ENCODE measurements at places on chromosomes 3 and 15.

- DNase-seq = peak; percentile 73
These were observed 872 bp downstream of the DLEC1 start for GRCh38 chr3:38039899-38040261.

- no peak for DNase-seq
These were observed 539.3 kb downstream of the SQOR start for GRCh38 chr15:46174122-46174521.

DNA sequence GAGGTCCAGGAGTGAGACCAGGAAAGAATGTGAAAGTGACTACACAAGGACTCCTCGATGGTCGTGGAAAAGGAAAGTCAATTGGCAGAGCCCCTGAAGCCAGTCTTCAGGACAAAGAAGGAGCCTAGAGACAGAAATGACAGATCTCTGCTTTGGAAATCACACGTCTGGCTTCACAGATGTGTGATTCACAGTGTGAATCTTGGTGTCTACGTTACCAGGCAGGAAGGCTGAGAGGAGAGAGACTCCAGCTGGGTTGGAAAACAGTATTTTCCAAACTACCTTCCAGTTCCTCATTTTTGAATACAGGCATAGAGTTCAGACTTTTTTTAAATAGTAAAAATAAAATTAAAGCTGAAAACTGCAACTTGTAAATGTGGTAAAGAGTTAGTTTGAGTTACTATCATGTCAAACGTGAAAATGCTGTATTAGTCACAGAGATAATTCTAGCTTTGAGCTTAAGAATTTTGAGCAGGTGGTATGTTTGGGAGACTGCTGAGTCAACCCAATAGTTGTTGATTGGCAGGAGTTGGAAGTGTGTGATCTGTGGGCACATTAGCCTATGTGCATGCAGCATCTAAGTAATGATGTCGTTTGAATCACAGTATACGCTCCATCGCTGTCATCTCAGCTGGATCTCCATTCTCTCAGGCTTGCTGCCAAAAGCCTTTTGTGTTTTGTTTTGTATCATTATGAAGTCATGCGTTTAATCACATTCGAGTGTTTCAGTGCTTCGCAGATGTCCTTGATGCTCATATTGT lies 6.0 kb downstream of the CCR2 start:
- DNase-seq = no peak

- DNase-seq = no peak
These were observed 474.7 kb downstream of the IL5RA start for GRCh38 chr3:2635511-2635910.

- DNase-seq = no peak
These were observed 519.8 kb upstream of the GOLIM4 start for GRCh38 chr3:168615493-168616020.

DNA sequence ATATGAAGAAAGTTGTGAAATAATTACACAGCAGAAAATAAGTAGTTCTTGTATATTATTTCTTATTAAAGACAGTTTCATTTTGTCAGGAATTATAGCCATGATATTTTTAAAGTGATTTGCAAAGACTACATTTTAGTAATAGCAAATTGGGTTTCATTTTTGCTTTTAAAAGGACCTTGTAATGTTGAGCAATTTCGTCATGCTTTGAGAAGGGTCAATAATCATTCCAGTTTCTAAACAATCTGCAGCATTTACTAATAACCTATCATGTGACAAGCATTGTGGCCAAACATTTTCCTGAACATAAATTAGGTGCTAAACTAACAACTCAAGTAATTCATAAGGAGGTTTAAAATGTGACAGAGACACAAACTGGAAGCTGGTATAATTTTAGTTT lies 214.4 kb upstream of the CBLB start:
- DNase-seq = no peak

DNA sequence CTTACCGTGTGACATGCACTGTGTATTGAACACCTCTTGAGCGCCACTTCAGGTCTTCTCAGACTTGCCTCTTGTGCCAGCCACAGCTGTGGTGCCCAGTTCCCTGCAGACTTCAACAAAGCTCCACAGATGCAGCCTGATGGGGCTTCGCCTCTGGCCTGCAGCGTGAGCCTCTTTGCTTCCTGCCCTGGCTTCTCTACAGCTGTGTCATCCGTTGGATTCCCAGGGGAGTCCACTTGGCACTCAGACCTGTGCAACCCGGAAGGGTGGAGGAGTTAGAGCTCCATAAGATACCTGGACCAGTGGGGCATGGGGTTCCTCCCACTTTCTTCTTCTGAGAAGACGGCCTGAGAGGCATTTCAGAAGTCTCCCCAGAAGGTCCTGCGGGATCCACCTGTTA lies 57.7 kb upstream of the BNIP2 start:
- DNase-seq = no peak

DNA sequence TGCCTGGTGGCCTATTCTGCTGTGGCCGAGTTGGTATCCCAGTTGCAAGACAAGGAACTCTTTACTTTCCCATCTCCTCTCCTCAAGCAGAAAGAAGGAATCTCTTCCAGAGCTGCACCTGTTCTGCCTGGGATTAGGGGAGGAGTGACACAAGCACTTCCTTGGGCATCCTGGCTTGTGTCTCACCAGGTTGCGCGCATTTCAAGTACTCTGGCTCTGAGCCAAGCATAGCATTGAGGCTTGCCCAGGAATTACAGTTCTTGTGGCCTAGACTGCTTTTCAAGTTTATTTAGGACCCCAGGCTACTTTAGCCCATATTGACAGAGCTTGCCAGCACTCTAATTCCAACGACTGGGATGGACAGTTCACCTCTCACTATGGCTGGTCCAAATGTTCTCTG lies 150.5 kb downstream of the RSRC1 start:
- no peak for DNase-seq

DNA sequence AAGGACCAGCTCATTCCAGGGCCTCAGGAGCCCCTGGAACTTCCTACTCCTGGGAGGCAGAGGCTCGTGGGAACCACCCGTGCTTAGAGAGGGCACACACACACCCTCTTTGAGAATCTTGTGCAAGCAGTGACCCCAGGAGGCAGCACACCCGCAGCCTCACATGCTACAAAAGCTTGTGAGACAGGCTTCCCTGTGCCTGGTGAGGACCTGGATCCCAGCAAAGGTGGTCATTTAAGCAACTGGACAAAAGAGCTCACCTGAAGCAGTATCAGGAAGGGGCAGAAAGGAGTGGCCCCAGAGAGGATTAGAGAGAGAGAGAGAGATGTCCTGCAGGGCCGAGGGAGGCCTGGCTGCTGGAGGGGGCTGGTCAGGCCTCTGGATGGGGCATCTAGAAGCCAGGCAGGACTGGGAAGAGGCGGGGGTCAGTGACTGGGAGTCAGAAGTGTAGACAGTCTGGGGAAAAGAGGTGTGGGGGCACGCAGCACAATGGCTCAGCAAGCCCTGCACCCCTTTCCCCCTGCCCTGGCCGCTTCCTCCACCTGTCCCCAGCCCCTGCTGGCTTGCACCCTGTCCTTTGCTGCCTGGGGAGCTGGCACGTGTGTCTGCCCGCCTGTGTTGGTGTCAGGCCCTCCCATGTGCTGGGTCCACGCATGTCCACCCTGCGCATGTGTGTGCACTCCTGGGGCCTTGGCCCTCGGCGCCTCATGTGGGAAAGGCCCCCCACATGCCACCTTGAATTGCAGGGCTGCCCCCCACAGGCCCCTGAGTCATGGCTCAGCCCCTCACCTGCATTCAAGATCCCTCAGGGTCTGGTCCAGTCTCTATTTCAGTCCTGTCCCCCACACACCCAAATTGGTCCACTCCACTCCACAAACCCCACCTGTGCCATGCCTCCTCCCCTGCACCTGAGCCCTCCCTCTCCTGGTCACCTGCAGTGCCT lies 36.9 kb downstream of the TSPAN3 start:
- no peak for DNase-seq

DNA sequence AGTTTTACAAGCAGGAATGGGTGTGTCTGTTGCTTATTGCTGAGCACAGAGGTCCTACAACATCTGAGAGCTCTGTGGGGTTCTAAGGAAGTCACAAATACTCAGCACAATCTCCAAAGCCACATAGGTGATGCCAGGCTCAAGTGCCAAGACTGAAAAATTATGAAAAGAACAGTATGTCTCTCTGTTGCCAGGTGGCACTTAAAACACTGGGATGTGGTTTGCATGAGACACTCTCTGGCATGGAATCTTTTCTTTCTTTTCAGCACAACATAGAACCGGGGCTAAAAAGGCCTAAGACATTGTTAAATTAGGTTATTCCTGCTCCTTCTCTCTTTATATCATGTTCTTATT lies 127.3 kb upstream of the PRICKLE2 start:
- DNase-seq = no peak

GRCh38 chr3:126031981-126032471 lies 51.9 kb downstream of the SLC41A3 start:
- DNase-seq = no peak

GRCh38 chr3:22526266-22526837 lies 676.8 kb upstream of the UBE2E2 start:
- no peak for DNase-seq

GRCh38 chr15:65423976-65424679 lies 1.4 kb upstream of the IGDCC4 start:
- no peak for DNase-seq

- no peak for DNase-seq
These were observed 148.4 kb downstream of the B3GALNT1 start for GRCh38 chr3:160956785-160957184.

GRCh38 chr15:96246057-96246456 lies 84.4 kb upstream of the NR2F2 start:
- no peak for DNase-seq

DNA sequence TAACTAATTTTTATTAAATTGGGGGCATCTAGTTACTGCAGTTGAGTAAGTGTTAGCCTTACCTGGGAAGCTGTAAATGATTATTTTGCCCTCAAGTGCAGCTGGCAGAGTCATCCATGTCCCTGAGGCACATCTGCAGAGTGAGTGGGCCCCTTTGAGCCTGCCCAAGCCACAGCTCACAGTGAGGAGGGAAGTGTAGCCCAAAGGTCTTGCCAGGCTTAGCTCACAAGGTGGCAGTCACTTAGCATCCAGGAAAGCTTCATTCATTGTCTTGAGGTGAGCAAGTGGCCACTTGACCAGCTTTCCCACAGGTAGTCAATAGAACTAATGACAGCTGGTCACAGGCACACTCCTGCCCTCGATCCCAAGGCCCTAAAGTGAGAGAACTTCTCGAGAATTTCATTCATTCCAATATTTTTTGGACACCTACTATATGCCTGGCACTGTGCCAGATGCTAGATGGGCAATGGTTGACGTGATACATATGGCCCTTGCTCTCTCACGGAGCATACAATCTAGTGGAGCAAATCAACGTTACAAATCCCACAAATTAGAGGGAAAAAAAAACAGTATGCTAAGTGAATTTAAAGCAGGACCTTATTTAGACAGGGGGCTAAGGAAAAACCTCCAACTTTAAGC lies 163.3 kb upstream of the IL12A start:
- DNase-seq = no peak

GRCh38 chr3:139559541-139559940 lies 20.0 kb upstream of the RBP1 start:
- no peak for DNase-seq

GRCh38 chr15:83100097-83100646 lies 7.3 kb upstream of the TM6SF1 start:
- no peak for DNase-seq

GRCh38 chr3:162938083-162938482 lies 1441.5 kb downstream of the OTOL1 start:
- no peak for DNase-seq

All from CD4-positive, alpha-beta T cell treated with Interleukin-21 for 1 hour (primary cell).